ENCODE measurements at places on chromosomes 11 and 22.

DNA sequence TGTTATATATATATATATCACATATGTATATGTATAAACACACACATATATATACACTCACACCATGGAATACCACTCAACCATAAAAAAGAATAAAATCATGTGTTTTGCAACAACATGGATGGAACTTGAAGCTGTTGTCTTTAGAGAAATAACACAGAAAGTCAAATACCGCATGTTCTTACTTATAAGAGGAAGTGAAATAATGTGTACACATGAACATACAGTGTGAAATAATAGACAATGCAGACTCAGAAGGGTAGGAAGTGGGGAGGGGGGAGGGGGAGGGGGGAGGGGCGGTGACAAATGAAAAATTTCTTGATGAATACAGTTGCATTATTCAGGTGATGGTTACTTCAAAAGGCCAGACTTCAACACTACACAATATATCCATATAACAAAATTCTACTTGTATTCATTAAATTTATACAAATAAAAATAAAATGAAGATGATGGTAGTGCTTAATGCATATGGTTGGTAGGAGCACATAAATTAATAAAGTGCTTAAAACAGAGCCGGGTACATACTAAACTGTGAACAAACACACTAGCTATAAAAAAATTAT, 5.8 kb upstream of the OR5B2 start:
- DNase-seq, result no peak

DNA sequence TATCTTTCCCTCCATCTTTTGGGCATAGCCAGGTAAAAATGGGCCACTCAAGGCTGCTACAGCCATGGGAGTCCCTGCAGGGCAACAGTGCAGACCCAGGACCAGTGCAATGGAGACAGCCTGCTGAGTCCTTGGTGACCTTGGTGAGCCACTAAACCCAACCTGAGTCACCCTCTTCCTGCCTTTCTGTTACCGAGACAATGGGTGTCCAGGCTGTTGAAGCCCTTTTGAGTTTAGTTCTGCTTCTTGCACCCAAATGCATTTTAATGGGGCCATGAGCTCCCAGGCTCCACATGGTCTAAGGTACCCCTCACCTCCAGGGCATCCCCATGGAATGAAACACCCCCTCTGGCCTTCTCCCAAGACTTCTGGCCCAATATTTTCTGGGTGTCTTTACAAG, 874 bp upstream of the PLAAT4 start:
- DNase-seq, result no peak

- no peak for DNase-seq
Measured at GRCh38 chr11:57263351-57263750, 26.3 kb upstream of the APLNR start.

DNA sequence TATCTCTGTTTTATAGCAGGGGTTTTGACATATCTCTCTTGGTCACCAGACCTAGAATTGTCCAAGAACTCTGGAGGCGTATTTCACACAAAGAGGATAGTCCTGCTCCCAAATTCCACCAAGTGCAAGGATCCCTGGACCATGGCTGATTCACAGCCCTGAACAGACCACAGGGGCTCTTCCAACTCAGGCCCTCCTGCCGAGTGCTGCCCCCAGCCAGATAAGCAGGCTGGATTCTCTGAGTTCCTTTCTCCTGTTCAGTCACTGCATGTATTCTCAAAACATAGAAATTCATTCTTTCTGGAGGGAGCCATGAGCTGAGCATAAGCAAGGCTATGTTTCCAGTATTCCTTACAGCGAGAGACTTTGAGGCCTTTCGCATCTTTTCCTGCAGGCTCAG, 13.4 kb upstream of the PLEKHB1 start:
- DNase-seq, result no peak

DNA sequence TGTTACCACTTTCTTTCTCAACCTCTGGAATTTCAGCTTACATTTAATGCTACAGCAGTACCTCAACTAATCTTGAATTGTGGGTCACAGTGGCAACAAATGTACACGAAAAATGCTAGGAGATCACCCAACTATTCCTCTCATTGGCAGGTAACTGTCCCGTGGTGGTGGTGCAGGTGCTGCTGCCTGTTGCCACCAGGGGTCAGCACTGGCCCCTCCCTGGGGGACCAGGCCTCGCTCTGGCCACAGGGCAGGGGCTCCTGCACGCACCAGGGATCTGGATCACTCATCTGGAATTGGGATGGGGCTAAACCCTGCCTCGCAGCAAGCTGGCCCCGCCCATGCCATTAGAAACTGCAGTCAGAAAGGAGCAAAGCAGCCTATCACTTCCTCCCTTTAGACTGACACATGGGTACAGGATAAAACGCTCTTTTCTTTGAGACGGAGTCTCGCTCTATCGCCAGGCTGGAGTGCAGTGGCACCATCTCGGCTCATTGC, 6.9 kb upstream of the POLDIP3 start:
- no peak for DNase-seq

Data from activated T-helper 1 cell treated with anti-CD3 and anti-CD28 coated beads, Interleukin-2, amount 50 U/mL, for 16 hours (primary cell).